ENCODE measurements at places on chromosomes 6 and 20. TPM values are rescaled to one million over a fixed set of nuclear protein-coding genes. Genes with fewer than 3 reads are reported as not detected.

DNA sequence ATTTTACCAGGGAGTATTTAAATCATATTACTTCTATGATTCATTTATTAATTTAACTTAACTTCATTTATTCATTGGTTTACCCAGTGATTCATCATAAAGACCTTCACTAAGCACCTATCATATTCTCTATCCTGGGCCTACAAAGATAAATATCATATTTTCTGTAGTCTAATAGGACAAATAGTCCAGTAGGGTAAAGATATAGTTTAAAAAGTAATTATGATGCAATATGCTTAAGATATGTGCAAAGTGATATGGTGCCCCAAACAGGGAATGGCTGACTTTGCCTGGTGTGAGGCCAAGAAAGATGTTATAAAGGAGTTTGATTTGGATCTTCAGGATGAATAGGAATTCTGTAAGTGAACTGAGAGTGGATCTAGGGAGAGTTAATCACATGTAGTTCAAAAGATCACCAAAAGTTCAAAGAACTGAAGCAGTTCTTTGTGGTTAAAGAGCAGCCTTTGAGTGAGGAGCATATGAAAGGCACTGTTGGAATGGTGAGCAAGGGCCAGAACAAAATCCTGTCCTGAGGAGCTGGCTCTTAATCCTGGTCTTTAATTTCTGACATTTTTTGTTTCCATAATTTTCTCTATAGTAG is 45.5 kb downstream of the MLIP start:
- DNase-seq, result no peak

DNA sequence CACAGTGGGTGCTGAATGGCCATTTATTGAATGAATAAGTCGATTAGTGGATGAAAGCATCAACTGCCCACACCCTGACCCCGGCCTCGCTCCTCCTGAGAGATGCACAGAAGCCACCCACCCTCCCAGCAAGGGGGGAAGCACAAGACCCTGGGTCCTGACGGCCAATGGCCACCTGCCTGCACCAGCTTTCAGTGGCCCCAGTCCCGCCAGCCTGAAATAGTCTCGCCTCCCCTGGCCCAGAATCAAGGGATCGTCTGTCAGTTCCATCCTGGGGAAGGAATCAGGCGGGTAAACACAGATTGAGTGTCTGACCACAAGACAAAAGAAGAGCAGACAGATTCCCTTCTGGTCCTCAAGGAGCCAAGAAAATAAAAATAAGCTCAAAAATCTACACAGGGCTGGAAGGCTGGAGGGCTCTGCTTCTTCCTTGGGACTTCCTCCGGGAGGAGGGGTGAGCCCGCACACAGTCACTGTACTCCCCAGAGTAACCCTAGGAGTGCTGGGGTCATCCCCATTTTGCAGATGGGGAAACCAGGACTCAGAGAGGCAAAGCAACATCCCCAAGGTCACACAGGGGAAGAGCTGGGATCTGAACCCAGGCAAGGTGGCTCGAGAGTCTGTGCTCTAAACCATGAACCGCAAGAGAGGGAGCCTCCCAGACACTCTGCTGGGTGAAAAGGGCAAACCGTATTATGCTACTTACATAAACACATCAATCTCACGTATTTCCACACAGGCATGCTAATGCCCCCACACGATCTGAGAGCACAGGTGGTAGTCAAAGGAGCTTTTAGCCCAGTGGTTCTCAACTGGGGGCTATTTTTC is 7.8 kb downstream of the PREX1 start:
- no peak for DNase-seq

DNA sequence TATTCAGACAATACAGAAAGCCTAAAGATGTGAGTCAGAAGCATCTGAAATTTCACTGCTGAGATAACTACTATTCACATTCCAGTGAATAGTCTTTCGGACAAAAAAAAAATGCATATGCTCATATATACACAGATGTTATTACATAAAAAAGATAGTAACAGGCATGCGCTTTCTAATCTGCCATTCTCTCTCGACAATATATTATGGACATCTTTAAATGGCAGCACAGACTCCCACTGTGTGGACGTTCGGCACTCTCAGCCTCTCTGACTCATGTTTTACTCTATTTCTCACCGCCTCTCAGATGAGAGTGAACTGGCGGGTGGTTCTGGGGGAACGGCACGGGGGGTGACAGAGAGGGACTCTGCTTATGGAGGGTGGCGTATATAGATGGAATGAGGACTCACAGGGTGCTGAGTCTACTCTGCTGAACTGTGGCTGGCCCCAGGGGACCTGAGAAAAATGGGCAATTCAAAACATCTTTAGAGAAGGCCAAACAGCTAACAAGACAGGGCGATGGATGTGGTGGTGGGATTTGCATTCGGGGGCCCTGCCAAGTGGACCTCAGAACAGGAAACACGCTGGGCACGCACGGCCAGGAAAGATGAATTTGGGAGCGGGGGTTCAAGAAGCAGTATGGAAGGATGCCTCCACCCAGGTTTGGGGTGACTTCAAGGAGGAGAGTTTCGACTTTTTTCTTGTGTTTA is 68.9 kb downstream of the MDGA1 start:
- DNase-seq, result peak; percentile 78

GRCh38 chr20:46649965-46650542 is 1.2 kb downstream of the SLC13A3 start:
- no peak for DNase-seq

GRCh38 chr20:46539113-46539512 is 11.3 kb downstream of the OCSTAMP start:
- no peak for DNase-seq

GRCh38 chr20:50270034-50270395 is 79.4 kb downstream of the CEBPB start:
- no peak for DNase-seq

DNA sequence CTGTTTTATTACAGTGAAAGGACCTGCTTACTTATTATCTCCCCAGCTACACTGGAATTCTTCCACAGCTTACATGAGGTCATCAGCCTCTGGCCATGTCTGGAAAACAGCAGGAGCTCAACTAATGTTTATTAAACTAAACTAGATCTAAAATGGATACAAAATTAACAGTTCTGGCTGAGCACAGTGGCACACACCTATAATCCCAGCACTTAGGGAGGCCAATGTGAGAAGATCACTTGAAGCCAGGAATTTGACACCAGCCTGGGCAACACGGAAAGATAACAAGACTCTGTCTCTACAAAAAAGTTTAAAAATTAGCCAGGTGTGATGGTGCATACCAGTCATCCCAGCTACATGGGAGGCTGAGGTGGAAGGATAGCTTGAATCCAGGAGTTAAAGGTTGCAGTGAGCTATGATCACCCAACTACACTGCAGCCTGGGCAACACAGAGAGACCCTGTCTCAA is 220.8 kb upstream of the MARCKS start:
- DNase-seq, result peak; percentile 64

CPNE5 gene
- 0.63 TPM for total RNA-seq

NMBR gene
- total RNA-seq, result not detected

- DNase-seq, result no peak
Measured at GRCh38 chr20:22909436-22909835, 125.7 kb upstream of the SSTR4 start.

- no peak for DNase-seq
Measured at GRCh38 chr6:166632731-166633130, 5.7 kb upstream of the RPS6KA2 start.

ACSS1 gene
- total RNA-seq, result 0.86 TPM

DNA sequence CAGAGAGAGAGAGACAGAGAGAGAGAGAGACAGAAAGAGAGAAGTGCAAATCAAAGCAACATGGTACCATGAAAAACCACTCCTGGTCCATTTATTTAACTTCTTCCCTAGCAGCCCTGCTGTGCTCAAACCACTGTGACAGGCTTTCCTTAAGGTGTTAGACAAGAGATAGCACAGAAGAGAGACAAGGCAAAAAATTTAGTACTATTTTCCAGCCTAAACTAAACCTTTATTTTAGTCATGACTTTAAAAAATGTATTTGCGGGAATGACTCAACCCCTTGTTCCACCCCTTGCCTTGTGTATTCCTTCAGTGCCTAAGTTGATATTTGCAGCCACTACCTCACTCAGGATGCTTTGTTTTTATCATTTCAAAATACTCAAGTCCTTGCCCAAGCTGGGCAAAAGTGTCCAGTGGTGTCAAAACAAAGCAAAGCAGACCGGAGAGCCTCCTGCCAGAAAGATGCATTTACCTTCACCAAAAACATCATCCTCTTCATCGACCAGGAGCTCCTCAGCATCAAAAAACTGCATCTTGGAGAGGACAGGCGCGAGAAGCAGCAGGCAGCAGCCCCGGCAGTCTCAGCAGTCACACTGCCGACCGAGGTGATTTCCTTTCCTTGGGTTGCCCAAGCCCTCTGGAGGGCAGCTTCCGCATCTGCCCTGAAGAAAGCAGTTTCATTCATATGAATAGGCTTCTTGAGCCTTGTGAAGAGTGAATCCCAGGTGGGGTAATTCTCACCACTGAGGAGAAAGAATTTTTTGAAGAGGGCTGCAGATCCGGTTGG is at the start of gene RIPOR2:
Gene RIPOR2 (minus strand): TSS at position 595 of the 787 bp plus-strand sequence. CDS start 62 bp downstream, at position 533.
- DNase-seq, result peak; percentile 11

DNA sequence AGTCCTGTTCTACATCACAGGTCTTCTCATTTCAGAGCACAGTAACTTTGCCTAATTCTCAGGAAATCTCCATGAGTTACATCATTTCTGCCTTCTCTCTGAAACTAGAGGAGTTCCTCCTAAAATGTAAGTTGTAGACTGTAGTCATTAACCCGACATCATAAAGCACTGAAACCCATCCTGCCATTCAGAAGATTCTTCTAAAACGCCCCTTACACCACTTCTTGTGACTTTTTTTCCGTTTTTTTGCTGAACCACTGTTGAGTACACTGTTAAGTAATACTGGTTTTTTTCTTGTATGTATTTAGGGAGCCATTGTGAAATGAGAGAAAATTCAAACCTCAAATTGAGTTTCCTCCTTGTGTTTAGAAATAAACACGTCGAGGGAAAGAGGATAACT is 117.3 kb downstream of the MAP3K4 start:
- DNase-seq, result no peak

ARFGEF3 gene
- total RNA-seq, result 3.3 TPM

BMP5 gene
- 1.4 TPM for total RNA-seq

DNA sequence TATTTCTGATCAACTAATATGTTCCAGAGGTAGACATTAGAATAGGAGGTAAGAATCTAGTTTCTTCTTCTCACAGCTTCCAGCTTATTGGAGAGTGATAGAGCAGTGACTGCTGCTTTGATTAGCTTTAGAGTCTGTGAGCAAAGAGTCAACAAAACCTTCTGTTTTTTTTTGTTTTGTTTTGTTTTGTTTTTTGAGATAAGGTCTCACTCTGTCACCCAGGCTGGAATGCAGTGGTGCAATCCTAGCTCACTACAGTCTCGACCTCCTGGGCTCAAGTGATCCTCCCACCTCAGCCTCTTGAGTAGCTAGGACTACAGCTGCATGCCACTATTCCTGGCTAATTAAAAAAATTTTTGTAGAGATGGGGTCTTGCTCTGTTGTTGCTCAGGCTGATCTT is 39.3 kb downstream of the TSBP1 start:
- no peak for DNase-seq

DNA sequence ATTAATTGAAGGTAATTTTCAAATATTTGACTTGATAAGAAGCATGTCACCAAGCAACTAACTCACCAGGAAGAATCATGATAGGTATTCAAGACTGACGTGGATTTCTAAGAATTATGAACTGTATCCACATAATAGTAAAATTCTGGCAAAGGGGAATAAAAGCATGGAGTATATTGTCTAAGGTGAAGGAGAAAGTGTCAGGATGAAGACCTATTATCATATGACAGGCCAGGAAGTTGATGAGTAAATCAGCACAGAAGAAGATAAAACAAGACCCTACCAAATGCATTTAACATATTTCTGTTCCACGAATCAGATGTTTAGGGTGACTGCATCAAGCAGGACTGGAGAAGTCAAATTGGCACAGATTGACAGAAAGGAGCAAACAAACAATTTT is 362.7 kb upstream of the MMS22L start:
- DNase-seq, result no peak

CST5 gene
- not detected for total RNA-seq

GRCh38 chr20:35902545-35902941 is 51.8 kb downstream of the SCAND1 start:
- DNase-seq, result no peak

SYNE1 gene
- total RNA-seq, result 8.7 TPM

AVP gene
- total RNA-seq, result not detected

- DNase-seq, result no peak
Measured at GRCh38 chr6:170221052-170221752, 69.7 kb downstream of the DLL1 start.

ZNF76 gene
- 9.1 TPM for total RNA-seq

DNA sequence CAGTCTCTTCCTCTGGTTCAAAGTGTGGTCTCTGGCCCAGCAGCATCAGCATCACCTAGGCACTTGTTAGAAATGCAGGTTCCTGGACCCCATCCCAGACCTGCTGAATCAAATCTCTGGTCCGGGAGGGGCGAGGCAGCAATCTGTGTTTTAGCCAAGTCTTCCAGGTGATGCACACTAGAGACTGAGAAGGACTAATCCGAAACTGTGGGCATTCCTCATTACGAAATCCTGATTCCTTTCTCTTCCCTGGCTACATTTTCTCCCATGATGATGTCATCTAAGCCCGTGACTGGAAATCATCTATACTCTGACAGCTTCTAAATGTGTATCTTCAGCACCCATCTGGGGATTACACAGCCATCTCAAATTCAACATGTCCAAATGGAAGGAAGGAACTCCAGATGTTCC is 39.7 kb upstream of the PRND start:
- DNase-seq, result no peak

DNA sequence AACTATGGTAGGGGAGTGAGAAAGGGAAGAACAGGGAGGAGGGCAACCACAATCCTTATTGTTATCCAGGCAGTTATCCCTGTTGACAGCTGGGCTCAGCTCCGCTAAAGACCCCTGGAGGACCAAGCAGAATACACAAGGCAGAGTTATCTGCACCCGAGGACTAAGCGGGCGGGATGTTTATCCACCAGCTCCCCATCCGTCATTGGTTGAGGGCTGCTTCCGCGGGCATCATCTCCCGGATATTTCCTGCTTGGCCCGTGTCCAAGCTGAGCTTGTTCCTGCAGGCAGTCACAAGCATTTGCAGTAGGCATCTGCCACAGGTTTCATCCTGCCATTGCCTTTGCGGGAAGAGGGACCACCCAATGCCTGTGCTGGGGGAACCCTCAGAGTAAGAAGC is 102.1 kb downstream of the DLGAP4 start:
- DNase-seq, result peak; percentile 82

- no peak for DNase-seq
Measured at GRCh38 chr20:11180186-11180585, 506.4 kb upstream of the JAG1 start.

BRD2 gene
- total RNA-seq, result 108 TPM

WFDC10B gene
- not detected for total RNA-seq
